ENCODE measurements at places on chromosomes 3 and 15. TPM values are rescaled to one million over a fixed set of nuclear protein-coding genes. Genes with fewer than 3 reads are reported as not detected.

Gene BNC1
- 0.25 TPM for total RNA-seq

Gene TGM5
- not detected for total RNA-seq

Gene STRIT1
- total RNA-seq = not detected

Gene FSD2
- total RNA-seq = not detected

Gene ADCY5
- 3.2 TPM for total RNA-seq

Gene PGBD4
- total RNA-seq = 1.8 TPM

Gene CLDN1
- total RNA-seq = 7.1 TPM

Gene CYP8B1
- not detected for total RNA-seq

DNA sequence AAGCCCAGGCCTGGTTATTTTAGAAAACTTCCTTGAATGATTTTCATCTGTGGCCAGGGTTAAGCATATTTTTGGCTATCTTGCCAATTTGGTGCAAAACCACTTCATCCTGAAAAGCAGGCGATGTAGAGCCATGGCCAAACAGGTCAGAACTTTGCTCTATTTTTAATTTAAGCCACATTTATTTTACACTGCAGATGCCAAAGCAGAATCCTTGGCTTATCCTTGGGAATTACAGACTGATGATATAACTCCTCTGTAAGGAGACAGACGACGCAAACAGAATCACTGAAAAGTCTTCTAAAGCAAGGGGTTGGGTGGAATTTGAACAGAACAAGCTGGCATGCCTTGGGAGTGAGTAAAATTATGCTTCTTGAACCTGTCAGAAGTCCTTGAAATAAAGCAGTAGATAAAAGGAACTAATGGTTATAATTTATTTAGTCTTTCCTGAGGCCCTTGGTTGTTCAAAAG, 121.9 kb downstream of the CHST2 start:
- no peaks in the 10 kb centered on the region for H3K27me3 ChIP-seq
- no peaks in the 10 kb centered on the region for H3K4me1 ChIP-seq
- H3K4me3 ChIP-seq = no peak overlapping the region
- no peak overlapping the region for H3K27ac ChIP-seq

DNA sequence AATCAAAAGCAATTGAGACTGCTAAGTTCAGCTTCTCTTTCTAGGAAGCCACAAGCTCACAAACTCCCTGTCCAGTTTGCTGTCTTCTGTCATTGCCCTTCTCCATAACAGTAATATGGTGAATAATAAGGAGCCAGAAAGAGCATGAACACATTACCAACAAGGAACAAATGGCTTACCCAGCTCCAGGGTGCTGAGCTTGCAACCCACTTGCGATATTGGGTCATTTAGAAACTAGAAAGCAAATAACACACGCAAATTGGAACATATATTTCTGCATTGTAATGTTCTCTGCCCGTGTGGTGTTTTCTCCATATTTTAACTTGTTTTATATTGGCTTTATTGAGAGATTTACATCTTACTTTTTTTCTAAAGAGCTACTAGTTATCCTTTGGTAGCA, 325.3 kb downstream of the GBE1 start:
- H3K36me3 ChIP-seq = no peaks in the 10 kb centered on the region
- no peak overlapping the region for H3K4me3 ChIP-seq
- H3K27ac ChIP-seq = no peak overlapping the region
- H3K4me1 ChIP-seq = no peaks in the 10 kb centered on the region

- no peaks in the 10 kb centered on the region for H3K36me3 ChIP-seq
- H3K4me3 ChIP-seq = no peak overlapping the region
- DNase-seq = peak; percentile 77
- no peaks in the 10 kb centered on the region for H3K27me3 ChIP-seq
- peaks cover 1% of the 10 kb centered on the region for H3K4me1 ChIP-seq
- H3K27ac ChIP-seq = peak overlapping the region; percentile 52
These were observed 117.0 kb upstream of the TSPAN3 start for GRCh38 chr15:77187751-77188464.

- H3K27ac ChIP-seq = no peak overlapping the region
- H3K27me3 ChIP-seq = no peaks in the 10 kb centered on the region
- H3K4me1 ChIP-seq = no peaks in the 10 kb centered on the region
- DNase-seq = no peak
These were observed 81.7 kb downstream of the RYR3 start for GRCh38 chr15:33392453-33392852.

GRCh38 chr3:541062-541801, 344.7 kb downstream of the CHL1 start:
- H3K27ac ChIP-seq = no peak overlapping the region
- peak; percentile 82 for DNase-seq
- H3K4me3 ChIP-seq = no peak overlapping the region
- H3K36me3 ChIP-seq = no peaks in the 10 kb centered on the region
- no peaks in the 10 kb centered on the region for H3K27me3 ChIP-seq
- no peaks in the 10 kb centered on the region for H3K4me1 ChIP-seq

GRCh38 chr15:71104636-71105035, 10.6 kb upstream of the THSD4 start:
- H3K4me3 ChIP-seq = no peak overlapping the region
- no peak for DNase-seq
- no peak overlapping the region for H3K27ac ChIP-seq
- no peaks in the 10 kb centered on the region for H3K36me3 ChIP-seq
- no peaks in the 10 kb centered on the region for H3K27me3 ChIP-seq
- H3K4me1 ChIP-seq = peaks cover 5% of the 10 kb centered on the region

- DNase-seq = no peak
- no peak overlapping the region for H3K27ac ChIP-seq
- H3K36me3 ChIP-seq = no peaks in the 10 kb centered on the region
- no peak overlapping the region for H3K4me3 ChIP-seq
- H3K4me1 ChIP-seq = peaks cover 2% of the 10 kb centered on the region
These were observed 37.5 kb downstream of the SERPINI1 start for GRCh38 chr3:167772992-167773391.

- H3K4me1 ChIP-seq = no peaks in the 10 kb centered on the region
- H3K27me3 ChIP-seq = peaks cover 4% of the 10 kb centered on the region
- no peak for DNase-seq
- peak within 1 kb of the TSS; percentile 3 for H3K4me3 ChIP-seq
- no peaks in the 10 kb centered on the region for H3K36me3 ChIP-seq
These were observed at the start of gene CPEB1 for GRCh38 chr15:82647045-82647834. Gene CPEB1 (minus strand): TSS chr15:82647363. CDS start chr15:82628459, 18,904 bp downstream.

GRCh38 chr3:3778216-3778615, 21.0 kb upstream of the LRRN1 start:
- H3K4me1 ChIP-seq = no peaks in the 10 kb centered on the region
- no peaks in the 10 kb centered on the region for H3K27me3 ChIP-seq
- H3K27ac ChIP-seq = no peak overlapping the region
- H3K36me3 ChIP-seq = no peaks in the 10 kb centered on the region

DNA sequence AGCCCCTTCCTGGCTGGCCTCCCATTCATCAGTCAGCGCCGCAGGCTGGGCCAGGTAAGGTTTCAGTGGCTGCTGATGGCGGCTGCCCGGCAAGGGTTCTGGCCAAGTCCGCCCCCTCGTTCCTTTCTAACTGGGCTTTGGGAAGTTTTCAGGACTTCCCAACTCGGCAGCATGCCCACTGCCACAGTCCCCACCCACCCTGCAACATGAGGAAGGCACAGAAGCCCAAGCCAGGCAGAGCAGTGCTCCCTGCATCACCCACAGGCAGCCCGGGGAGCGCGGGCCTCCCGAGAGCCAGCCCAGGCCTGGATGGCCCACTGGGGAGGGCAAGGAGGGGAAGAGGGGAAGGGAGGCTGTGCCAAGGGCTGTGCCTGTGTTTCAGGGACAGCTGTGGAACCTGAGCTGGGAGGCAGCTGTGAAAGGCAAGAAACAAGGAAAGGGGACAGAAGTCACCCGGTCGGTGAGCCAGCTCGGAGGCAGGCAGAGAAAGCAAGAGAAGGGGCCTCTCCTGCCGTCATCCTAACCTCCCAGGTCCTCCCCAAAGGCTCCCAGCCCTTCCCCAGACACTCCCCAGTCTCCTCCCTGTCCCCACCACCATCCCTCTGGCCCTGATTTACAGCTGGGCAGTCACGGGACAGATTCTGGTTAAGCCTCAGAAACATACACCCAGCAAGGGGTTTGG, 73.9 kb downstream of the CPN2 start:
- no peaks in the 10 kb centered on the region for H3K27me3 ChIP-seq
- no peak overlapping the region for H3K27ac ChIP-seq
- H3K4me1 ChIP-seq = peaks cover 60% of the 10 kb centered on the region
- H3K36me3 ChIP-seq = no peaks in the 10 kb centered on the region
- no peak overlapping the region for H3K4me3 ChIP-seq

GRCh38 chr3:142987080-142987700, 14.2 kb upstream of the U2SURP start:
- H3K4me3 ChIP-seq = no peak overlapping the region
- H3K27ac ChIP-seq = no peak overlapping the region
- peak; percentile 72 for DNase-seq
- H3K36me3 ChIP-seq = no peaks in the 10 kb centered on the region
- peaks cover 9% of the 10 kb centered on the region for H3K27me3 ChIP-seq
- H3K4me1 ChIP-seq = no peaks in the 10 kb centered on the region

DNA sequence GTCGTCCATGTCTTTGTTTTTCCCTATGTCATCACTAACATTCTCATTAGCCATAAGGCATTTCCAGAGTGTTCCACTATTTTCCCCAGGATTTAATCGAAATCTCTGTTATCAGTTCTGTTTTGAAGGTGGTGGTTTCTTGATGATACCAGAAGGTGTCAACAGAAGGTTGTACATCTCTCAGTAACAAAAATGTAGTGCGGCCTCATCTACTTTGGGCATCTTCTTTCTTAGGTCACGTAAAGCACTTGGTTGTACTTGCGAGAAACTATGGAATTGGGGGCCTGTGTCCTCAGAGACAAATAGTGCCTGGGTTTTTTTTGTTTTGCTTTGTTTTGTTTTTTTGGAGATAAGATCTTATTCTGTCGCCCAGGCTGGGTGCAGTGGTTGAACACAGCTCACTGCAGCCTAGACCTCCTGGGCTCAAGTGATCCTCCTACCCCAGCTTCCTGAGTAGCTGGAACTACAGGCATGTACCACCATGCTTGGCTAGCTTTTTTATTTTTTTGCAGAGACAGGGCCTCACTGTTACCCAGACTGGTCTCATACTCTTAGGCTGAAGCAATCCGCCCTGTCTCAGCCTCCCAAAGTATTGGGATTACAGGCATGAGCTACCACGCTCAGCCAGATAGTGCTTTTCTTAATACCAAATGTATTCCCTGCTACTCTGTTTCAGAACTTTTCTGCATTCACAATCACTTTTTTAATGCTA, 61.2 kb upstream of the FURIN start:
- H3K4me3 ChIP-seq = no peak overlapping the region
- no peak overlapping the region for H3K27ac ChIP-seq
- H3K36me3 ChIP-seq = no peaks in the 10 kb centered on the region
- DNase-seq = no peak
- no peaks in the 10 kb centered on the region for H3K27me3 ChIP-seq
- H3K4me1 ChIP-seq = no peaks in the 10 kb centered on the region

GRCh38 chr3:159443266-159443665, 545.4 kb upstream of the IL12A start:
- H3K4me1 ChIP-seq = no peaks in the 10 kb centered on the region
- H3K27me3 ChIP-seq = no peaks in the 10 kb centered on the region
- H3K27ac ChIP-seq = no peak overlapping the region
- H3K4me3 ChIP-seq = no peak overlapping the region

GRCh38 chr3:23153436-23153835, 49.7 kb upstream of the UBE2E2 start:
- no peaks in the 10 kb centered on the region for H3K27me3 ChIP-seq
- no peak overlapping the region for H3K27ac ChIP-seq
- H3K4me1 ChIP-seq = peaks cover 7% of the 10 kb centered on the region
- H3K4me3 ChIP-seq = no peak overlapping the region
- H3K36me3 ChIP-seq = no peaks in the 10 kb centered on the region

DNA sequence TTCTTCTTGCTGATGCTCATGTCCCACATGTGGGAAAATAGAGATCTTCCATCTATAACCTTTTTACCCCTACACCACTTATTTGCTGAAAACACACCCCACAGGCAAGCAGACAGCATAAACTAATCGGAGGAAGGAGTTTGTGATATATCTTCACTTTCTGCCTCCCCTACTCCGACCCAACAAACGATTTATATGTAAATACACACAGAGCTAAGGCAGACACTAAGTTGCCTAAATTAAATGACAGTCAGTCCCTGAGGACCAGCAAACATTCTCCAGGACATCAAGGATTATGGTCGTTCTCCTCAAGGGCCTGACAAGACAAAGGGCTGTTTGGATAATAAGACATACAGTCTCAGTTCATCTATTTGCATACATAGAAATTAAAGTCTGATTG, 552.5 kb downstream of the ROBO1 start:
- no peaks in the 10 kb centered on the region for H3K27me3 ChIP-seq
- H3K4me3 ChIP-seq = no peak overlapping the region
- no peaks in the 10 kb centered on the region for H3K36me3 ChIP-seq
- no peak for DNase-seq
- no peaks in the 10 kb centered on the region for H3K4me1 ChIP-seq

- H3K27ac ChIP-seq = no peak overlapping the region
- no peaks in the 10 kb centered on the region for H3K4me1 ChIP-seq
- no peaks in the 10 kb centered on the region for H3K27me3 ChIP-seq
- H3K4me3 ChIP-seq = no peak overlapping the region
These were observed 268.2 kb upstream of the LYSMD4 start for GRCh38 chr15:100001405-100001804.

GRCh38 chr15:51144021-51144532, 49.4 kb upstream of the TNFAIP8L3 start:
- H3K27ac ChIP-seq = no peak overlapping the region
- no peak overlapping the region for H3K4me3 ChIP-seq
- no peak for DNase-seq
- no peaks in the 10 kb centered on the region for H3K4me1 ChIP-seq

GRCh38 chr15:64921711-64922110, 10.0 kb downstream of the ANKDD1A start:
- DNase-seq = no peak
- no peaks in the 10 kb centered on the region for H3K27me3 ChIP-seq
- H3K36me3 ChIP-seq = no peaks in the 10 kb centered on the region
- no peak overlapping the region for H3K27ac ChIP-seq
- H3K4me1 ChIP-seq = no peaks in the 10 kb centered on the region

GRCh38 chr15:100252359-100252758, 89.4 kb downstream of the ADAMTS17 start:
- no peak overlapping the region for H3K27ac ChIP-seq
- H3K36me3 ChIP-seq = no peaks in the 10 kb centered on the region
- H3K4me3 ChIP-seq = no peak overlapping the region
- no peaks in the 10 kb centered on the region for H3K4me1 ChIP-seq
- DNase-seq = no peak

Measured in lung (tissue), 17 donors.